ENCODE measurements at places on chromosomes 5 and 9.

- no peak for DNase-seq
Measured at GRCh38 chr5:17000291-17000939, 64.3 kb upstream of the MYO10 start.

- no peak for DNase-seq
Measured at GRCh38 chr9:122446819-122447484, 30.8 kb downstream of the OR1J1 start.

GRCh38 chr9:113341712-113342410 is 1.8 kb upstream of the WDR31 start:
- DNase-seq: no peak

- no peak for DNase-seq
Measured at GRCh38 chr9:37466037-37466709, 923 bp upstream of the ZBTB5 start.

DNA sequence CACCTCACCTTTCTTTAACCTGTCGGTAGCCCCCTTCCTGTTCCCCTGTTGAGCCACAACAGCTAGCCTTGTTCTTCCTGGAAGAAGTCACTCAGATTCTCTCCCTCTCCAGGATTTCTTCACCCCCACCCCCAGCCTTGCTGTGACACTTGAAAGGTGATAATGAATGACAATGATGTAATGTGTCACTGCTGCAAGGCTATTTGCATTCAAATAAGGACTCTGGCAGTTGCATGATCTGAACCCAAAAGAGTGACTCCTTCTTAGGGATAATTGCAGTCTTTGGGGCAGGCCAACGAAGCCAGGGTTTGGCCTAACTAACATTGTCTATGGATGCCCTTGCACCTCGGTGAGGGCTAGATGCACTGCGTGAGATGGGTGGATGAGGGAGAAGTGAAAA is 154.4 kb upstream of the CLINT1 start:
- no peak for DNase-seq

- no peak for DNase-seq
Measured at GRCh38 chr9:82583524-82583923, 479.4 kb downstream of the RASEF start.

GRCh38 chr9:126719618-126720031 is 85.2 kb upstream of the ZBTB43 start:
- DNase-seq: peak; percentile 55

DNA sequence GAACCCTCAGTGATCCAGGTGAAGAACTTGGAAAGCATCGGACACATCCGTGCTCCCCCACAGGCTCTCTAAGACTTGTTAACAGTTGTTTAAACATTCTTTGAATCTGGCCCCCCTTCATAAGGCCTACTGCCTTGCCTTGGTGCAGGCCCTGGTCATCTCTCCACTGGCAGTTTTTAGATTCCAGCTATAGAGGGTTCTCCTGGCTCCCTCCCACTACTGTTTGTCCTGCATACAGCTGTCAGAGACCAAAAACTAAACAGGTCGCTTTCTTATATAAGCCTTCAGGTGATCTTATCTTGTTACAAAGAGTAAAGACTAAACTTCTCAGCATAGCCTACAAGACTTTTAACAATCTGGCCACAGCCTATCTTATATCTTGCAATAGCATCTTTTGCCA is 32.3 kb downstream of the NRG2 start:
- DNase-seq: no peak

DNA sequence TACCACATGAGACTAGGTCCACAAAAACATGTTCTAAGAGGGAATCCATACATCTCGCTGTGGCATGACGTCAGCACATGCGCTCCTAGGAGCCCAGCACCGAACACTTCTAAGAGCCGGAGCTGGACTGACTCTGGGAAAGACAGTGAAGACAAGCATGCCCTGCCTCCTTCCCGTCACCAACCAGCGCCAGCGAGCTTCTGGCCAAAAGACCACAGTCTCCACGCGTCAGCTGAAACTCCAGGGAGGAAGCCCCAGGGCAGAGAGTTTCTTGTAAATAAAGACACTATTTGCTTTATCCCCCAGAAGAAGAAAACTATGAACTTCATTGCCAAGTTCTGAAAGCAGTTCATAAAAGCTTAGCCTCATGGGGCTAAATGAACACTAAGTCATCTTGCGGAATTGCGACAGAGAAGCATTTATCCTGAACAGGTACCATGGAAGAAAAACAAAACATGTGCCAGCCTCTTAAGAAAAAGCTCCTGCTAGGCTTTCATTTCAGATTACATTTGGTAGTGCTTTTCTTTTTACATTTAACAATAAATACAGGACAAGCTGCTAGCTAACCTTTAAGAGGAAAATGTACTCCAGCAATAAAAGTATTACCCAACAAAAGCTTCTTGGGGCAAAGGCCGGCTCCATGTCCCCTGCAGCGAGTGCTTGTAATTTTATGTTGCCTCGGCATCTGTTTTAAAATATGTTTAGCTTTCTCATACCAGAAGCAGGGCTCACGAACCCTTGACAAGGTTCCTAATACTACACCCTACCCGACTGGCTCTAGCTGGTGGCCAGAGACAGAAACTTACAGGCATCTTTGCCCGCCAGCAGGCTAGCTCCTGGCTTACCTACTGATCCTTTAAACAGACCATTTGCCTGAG is 96.5 kb downstream of the PRRT1B start:
- no peak for DNase-seq

All from NCI-H1417 treated with DMSO at 0.1 percent for 48 hours (cell line).